ENCODE measurements at places on chromosomes 1 and 21.

DNA sequence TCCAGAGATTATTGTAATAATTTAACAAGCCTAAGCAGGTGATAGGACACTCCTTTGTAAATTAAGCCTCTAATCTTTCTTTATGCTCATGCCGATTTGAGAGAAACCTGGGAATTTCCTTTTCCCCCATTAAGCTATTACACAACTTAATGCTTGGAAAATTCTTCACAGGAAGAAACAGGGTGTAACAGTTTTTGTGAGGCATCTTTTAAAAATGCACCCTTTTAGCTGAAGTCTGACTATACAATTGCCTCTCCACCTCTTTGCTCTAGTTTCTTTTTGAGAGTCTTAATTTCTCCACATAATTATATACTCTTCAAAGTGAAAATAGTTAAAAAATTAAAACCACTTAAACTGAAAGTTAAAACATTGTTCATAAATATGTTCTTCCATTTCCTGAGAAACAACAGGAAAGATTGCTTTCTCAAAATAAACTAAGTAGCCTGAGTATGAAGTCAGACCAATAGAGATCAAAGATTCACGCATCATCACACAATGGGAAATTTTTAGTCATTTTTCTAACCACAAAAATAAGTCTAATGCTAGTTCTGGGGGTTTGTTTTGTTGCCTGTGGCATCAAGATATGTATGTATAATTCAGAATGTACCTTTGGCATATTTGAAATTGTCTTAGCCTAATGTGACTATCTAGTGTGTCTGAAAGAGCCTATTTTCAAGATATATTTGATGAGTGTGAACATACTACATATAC lies 34.7 kb downstream of the LRRC8D start:
- peak; percentile 86 for DNase-seq

- no peak for DNase-seq
Observed at GRCh38 chr1:1089731-1090423, 15.8 kb upstream of the RNF223 start.

- no peak for DNase-seq
Observed at GRCh38 chr1:240800291-240800690, 188.3 kb upstream of the GREM2 start.

GRCh38 chr1:163863731-163864130 lies 542.0 kb downstream of the NUF2 start:
- DNase-seq: no peak
